ENCODE measurements at places on chromosomes 1 and 21.

GRCh38 chr1:248114890-248115289 is 19.9 kb downstream of the OR2L13 start:
- DNase-seq: no peak

DNA sequence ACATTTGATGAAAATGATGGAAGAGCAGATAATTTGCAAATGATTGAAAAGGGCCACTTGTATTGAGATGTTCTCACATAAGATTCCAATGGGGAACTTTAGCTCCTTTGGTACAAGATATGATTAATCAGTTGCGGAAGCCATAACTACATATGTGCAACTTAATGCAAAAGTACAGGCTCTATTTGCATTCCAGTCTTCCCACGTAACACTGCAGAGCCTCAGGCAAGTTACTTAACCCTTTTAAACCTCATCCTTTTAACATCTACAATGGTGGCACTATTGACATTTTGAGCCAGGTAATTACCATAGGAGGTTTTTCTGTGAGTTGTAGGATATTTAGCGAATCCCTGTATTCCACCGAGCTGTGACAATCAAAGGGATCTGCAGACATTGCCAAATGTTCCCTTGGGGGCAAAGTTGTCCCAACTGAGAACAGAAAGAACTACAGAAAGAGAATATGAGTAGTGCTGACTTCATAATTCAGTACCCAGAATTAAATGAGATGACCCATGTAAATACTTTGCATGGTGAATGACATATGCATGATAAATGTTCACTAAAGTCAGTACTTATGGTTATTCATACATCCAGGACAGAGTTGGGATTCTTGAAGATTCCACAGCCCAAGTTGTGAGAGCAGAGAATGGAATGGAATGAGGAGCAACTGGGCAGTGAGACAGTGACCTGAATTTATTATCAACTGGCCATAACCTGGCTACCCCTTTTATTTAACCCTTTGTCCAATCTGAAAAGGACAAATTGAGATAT is 62.6 kb downstream of the SPAG17 start:
- no peak for DNase-seq

DNA sequence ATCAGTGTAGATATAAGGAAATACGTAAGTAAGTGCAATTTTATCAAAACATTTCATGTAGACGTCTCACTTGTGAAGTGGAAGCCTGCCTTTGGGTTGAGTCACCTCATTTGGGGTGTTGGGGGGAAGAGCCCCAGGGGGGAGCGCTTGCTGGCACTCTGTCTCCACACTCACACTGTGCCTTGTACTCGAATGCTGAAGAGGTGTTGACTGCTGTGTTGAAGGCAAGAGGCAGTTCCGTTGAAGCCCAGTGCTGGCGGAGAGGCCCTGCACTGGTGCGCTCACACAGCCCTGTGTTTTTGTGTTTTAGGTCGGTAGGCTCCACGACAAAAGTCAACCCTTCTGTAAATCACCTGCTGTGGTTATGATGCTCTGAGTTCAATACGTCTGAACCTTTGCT is 131.9 kb upstream of the COL6A1 start:
- no peak for DNase-seq

DNA sequence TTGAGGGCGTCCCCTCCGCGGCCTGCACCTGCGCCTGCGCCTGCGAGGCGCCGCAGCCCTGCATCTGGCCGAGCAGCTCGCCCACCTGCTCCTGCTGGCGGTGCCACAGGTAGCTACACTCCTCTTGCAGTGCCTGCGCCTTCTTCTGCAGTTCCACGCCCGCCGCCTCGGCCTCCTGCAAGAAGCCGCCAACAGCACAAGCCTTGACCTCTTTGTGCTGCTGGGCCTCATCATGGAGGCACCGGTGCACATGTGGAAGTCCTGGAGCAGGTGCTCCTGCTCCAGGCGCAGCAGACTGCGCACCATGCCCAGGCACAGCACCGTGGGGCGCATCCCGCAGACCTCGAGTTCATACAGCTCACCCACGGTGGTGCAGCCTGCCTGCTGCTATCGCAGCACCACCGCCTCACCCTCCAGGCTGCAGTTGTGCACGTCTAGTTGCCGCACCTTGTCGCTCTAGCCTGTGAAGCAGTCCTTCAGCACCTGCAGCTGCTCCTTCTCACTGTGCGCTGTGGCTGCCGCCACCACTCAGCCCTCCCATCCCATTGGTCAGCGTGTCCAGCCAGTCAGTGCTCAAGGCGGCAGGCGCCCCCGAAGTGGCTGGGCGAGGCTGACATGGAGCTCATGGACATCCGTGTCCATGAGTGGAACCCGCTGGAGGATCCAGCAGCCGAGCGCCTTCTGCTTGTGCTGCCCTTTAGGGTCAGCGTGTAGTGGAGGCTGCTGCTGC is 12.2 kb upstream of the CD2 start:
- DNase-seq: no peak

GRCh38 chr21:46323227-46323709 is 402 bp downstream of the C21orf58 start:
- no peak for DNase-seq

DNA sequence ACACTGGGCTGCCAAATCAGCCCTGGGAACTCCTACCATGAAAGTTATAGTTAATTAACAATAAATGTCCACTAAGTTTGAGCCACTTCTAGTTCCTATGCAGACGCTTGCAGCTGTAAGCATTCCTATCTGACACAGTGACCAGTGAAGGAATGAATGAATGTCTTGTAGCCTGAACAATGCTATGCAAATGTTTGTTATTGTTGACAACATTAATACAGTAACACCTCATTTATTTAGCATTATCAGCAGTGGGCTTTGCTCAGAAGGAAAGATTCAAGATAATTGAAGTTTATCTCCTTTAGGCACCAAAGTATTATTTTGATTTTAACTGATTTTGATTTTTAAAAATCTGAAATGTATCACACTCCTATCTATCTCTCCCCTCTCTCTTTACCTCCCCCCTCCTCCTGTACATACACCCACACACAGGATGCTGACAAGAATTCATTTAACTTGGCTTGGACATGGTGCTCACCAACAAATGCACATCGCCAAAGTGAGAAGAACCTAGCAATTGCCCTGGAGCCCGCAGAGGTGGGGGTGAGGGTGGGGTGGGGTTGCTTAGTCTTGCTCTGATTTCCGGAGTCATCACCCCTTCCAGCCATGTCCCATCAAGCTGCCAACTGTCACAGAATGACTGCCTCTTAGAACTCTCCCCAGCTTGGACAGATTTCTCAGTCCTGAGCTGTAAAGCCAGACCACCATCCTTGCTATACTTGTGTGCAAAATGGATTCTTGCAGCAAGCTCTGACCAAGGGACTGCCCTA is 215.3 kb upstream of the CSF3R start:
- no peak for DNase-seq

- DNase-seq: no peak
Measured at GRCh38 chr1:106173101-106173500, 883.4 kb upstream of the PRMT6 start.

- DNase-seq: no peak
Measured at GRCh38 chr1:2039251-2039650, 11.0 kb upstream of the PRKCZ start.

DNA sequence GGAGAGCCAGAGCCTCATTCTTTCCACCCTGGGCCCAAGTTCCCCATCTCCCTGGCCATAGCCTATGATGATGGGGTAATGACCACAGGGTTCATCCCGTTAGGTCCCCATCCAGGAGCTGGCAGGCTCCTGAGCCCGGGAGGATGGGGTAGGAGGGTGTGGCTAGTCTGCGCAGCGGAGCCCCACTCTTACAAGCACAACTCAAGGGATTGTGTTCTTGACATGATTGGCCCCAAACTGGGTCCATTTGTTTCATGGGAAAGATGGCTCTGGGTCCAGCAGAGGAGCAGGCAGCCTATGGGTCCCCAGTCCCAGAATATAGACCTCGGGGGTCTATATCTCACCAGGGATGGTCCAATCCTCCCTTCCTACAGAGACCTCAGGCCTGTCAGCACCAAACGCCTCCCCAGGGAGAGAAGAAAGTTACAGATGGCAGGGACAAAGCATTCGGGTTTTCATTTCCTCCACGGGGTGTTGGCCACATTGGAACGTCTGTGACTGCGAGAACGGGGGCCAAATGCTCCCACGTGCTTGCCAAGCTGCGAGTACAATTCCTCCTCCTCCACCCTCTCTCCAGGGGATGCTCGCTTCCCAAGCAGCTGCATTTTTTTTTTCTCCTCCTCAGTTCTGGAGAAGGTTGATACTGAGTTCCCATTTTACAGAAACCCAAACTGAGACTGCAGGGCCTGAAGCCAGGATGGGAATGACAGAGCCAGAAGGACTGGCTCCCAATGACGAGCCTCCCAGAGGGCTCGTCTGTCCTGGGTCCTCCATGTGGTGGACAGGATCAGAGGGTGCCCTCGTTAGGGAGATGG is 71.0 kb downstream of the DHRS3 start:
- DNase-seq: no peak

GRCh38 chr1:24329797-24330543 is 10.8 kb downstream of the GRHL3 start:
- no peak for DNase-seq

DNA sequence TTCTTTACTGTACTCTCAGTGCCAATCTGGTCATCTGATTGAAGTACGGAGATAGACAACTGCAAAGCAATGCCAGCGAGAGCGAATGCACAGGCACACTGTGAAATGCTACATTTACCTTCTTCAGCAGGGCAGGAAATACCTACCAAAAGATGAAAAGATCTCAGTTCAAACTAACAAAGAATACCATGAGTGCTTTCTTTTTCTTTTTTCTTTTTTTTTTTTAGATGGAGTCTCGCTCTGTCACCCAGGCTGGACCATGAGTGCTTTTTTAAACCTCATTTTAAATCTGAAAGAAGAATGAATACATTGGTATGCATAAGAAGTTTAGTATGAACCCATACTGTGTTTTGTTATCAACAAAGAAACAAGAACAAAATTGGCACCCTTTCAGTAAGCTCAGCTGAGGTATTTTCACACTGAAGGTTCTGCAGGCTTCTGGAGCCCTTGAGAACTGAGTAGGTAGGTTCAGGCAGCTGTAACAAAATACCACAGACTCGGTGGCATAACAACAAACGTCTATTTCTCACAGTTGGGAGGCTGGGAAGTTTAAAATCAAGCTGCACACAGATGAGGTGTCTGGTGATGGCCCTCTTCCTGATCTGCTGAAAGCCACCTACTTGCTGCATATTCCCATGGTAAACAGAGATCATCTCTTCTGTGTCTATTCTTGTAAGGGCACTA is 1.7 kb upstream of the CHI3L2 start:
- DNase-seq: no peak

GRCh38 chr1:212167098-212167497 is 118.1 kb upstream of the PPP2R5A start:
- peak; percentile 70 for DNase-seq

DNA sequence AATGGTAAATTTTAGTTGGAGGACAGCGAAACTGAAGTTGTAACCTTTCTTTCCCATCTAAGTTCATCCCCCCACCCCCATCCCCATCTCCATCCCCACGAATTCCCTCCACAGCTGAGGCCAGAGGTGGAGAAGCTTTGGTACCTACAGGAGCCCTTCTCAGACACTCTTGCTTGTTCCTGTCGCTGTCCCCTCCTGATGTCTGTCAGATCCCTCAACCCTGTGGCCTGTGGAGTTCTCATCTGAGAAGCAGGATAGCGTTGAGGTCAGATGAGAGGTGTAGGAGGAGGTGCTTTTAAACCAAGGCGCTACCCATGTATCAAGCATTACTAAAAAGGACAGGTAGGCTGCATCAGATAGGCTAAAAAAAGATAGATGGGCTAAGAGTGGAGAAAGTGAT is 769 bp downstream of the NTPCR start:
- no peak for DNase-seq

DNA sequence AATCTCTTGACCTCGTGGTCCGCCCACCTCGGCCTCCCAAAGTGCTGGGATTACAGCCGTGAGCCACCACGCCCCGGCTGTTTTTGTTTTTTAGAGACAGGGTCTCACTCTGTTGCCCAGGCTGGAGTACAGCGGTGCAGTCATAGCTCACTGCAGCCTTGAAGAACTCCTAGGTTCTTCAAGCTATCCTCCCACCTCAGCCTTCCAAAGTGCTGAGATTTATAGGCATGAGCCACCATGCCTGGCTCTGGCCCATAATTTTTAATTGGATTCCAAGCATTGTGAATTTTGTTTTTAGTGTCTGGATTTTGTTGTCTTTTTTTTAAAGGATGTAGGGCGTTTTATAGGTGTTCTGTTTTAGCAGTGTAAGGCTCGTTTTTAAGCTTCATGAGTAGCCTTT is 28.6 kb upstream of the TXLNA start:
- no peak for DNase-seq

DNA sequence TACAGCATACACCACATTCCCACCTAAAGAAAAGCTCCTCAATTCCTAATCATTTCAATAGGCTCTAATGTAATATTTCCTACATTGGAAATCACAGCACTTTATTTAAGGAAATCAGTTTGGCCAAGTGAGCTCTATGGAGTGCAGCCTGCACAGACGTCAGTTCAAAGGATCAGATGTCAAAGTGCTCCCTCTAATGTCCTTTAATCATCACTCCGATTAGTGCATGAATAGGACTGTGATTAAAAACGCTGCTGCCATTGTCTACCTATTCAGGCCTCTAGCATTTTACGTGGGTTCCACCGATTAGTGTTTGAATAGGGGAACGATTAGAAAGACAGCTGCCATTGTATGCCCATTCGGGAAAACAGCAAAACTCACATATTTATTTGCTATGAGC is 50.2 kb downstream of the DPYD start:
- DNase-seq: no peak

DNA sequence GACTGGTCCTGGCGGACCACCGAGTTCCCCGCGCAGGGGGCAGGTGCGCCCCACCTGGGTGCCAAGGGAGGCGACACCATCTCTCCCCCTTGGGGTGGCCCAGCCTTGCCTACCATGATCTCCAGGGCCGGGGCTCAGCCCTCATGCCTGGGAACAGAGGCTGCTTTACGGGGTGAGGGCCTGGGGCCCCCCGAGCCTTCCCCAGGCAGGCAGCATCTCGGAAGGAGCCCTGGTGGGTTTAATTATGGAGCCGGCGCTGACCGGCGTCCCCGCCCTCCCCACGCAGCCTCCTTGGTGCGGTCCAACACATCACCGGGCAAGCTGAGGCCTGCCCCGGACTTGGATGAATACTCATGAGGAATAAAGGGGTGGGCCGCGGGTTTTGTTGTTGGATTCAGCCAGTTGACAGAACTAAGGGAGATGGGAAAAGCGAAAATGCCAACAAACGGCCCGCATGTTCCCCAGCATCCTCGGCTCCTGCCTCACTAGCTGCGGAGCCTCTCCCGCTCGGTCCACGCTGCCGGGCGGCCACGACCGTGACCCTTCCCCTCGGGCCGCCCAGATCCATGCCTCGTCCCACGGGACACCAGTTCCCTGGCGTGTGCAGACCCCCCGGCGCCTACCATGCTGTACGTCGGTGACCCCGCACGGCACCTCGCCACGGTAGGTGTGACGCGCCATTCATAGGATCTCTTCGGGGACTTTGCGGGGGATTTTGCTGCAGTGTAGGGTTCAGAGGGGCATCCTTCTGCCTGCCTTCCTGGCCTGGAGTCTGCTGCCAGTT is 38.2 kb downstream of the TP73 start:
- DNase-seq: no peak

DNA sequence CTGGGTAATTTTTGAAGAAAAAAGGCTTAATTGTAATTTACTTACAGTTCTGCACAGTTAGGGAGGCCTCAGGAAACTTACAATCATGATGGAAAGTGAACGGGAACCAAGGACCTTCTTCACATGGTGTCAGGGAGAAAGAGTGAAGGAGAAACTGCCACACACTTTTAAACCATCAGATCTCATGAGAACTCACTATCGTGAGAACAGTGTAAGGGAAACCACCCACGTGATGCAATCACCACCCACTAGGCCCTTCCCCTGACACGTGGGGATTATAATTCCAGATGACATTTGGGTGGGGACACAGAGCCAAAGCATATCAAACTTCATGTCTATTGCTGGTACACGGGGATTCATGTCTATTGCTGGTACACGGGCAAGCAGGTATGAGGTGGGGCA is 5.3 kb upstream of the SFT2D2 start:
- no peak for DNase-seq
